ENCODE measurements at places on chromosomes 6 and 20.

DNA sequence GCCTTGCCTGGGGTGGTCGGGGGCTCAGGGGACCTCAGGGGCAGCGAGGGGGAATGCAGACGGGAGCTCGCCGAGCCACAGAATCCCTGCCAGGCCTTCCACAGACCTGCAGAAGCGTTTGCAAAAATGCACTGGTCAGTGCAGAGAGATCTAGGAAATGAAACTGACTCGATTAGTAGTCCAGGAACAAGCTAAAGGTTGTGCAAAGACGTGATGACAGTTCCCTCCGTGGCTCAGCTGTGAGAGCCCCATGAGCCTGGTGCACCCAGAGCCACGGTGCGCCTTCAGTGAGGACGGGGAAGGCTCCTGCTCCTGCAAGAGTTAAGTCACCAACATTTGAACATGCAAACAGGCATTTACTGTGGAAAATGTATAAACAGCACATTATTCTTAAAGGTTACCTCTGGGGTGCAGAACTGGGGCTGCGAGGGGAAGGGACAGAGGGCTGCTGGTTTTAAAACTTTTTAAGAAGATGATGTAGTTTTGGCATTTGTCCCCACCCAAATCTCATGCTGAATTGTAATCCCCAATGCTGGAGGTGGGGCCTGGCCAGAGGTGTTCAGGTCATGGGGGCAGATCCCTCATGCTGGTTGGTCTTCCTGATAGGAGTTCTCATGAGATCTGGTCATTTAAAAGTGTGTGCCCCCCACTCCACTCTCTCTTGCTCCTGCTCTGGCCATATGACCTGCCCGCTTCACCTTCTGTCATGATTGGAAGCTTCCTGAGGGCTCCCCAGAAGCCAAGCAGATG lies 147.3 kb downstream of the DLL1 start:
- no peak for DNase-seq

GRCh38 chr6:169997930-169998218 lies 246.5 kb downstream of the ERMARD start:
- peak; percentile 6 for DNase-seq

- DNase-seq = peak; percentile 93
Observed at GRCh38 chr6:109687271-109687761, 3.7 kb downstream of the AK9 start.

DNA sequence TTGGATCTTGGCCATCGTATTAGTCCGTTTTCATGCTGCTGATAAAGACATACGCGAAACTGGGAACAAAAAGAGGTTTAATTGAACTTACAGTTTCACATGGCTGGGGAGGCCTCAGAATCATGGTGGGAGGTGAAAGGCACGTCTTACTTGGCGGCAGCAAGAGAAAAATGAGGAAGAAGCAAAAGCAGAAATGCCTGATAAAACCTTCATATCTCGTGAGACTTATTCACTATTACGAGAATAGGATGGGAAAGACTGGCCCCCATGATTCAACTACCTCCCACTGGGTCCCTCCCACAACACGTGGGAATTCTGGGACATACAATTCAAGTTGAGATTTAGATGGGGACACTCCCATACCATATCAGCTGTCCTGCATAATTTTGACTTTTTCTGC lies 20.1 kb upstream of the REPS1 start:
- DNase-seq = no peak

- no peak for DNase-seq
Observed at GRCh38 chr6:36382976-36383375, 4.5 kb downstream of the ETV7 start.

DNA sequence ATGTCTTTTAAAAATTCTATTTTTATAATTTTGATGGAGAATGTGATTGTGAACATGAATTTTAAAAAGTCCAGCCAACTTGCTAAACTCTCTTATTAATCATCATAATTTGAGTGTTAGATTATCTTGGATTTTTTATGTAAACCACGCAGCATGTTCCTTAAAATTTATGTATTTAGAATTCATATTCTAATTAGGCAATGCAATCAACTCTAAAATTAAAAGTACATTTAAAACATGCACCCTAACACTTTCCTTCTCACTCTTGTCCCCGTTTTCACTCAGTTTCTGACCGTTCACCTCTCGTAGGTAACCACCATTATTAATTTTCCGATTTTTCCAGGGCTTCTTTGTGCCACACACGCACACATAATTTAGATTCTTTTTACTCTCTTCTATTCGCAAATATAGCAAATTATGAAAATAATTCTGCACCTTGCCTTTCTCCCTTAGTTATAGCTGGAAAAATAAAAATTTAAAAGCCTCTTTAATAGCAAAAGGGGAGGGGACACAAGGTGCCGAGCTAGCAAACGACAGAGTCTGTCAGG lies 329 bp upstream of the ZKSCAN3 start:
- no peak for DNase-seq

DNA sequence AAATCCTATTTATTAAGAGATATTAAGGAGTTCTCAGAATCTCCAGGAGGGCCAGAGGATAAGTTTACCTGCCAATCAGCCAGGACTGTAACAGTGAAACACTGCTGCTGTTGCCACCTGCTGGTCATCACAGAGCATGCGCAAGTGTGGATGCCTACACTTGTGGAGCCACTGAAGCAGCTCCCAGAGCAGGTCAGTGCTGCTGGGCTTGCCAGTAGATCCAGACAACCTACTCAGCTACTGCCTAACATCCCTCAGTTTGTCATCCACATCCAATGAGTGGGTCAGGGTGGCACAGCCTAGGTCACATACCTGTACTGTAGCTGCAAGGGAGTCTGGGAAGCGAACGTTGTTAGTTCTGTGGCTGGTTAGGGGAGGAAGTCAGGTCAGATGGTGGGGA lies 18.3 kb upstream of the NHSL1 start:
- DNase-seq = peak; percentile 52

- peak; percentile 57 for DNase-seq
Observed at GRCh38 chr6:81995548-81996289, 243.2 kb upstream of the TENT5A start.

DNA sequence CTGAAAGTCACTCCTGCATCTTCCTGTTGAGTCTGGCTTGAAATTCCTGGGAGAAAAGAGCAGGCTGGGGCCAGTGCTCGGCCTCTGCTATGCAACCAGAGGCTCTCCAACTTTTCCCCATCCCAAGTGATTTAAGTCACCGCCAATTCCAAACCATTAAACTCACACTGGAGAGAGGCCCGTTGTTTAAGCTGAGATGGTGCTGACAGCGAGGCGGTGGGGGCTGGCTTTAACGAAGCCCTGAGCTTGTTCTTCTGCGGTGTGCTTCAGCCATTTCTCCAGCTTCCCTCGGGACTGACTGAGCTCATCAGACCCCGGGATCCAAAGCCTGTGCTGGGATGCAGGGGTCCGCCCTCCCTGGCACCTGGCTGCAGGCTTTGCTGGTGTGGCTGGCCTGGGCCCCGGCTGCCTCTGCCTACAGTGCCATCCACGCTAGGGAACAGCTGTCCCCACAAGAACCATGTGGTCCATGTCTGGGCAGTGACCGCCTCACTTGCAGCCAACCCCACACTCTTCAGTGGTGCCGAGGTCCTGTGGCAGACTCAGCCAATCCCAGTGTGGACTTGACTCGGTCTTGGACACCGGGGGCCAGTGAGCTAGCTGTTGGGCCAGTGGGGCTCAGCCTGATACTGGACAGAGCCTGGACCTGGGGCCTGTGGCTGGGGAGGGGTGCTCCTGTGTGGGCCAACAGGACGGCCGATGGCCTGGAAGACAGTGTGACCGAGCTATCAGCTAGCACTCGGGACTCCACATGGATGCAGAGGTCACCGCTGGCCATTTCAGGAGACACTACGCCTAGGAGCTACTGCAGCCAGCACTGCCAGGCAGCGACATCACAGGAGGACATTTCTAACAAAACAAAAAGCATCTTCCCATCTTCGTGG lies 21.2 kb downstream of the RAMACL start:
- no peak for DNase-seq

GRCh38 chr6:97399208-97399607 lies 116.2 kb upstream of the MMS22L start:
- DNase-seq = no peak

- peak; percentile 47 for DNase-seq
Observed at GRCh38 chr6:112061605-112062004, 7.7 kb downstream of the CCN6 start.

- peak; percentile 58 for DNase-seq
Observed at GRCh38 chr20:3727401-3728021, 5.0 kb upstream of the HSPA12B start.

GRCh38 chr6:128117916-128118315 lies 217.1 kb upstream of the THEMIS start:
- peak; percentile 7 for DNase-seq

DNA sequence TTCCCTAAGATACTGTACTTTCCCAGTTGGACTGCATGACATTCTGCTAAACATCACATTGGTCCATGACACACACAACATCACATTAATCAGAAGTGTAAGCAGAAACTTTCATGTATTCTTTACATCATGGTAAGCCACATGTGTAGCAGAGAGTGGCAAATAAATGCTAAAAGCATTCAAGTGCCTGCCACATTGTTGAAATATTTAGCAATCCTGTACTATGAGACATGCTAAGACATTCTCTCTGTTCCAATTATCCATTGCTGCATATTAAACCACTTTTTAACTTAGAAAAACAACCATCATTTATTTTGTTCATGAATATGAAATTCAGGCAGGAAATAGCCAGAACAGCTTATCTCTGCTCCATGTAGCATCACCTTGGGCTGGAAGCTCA lies 207.7 kb upstream of the GJE1 start:
- DNase-seq = peak; percentile 65

Measured in EL (cell line).